ENCODE measurements at places on chromosomes 11 and 22. TPM values are rescaled to one million over a fixed set of nuclear protein-coding genes. Genes with fewer than 3 reads are reported as not detected.

Gene SLC22A25
- total RNA-seq = not detected

DNA sequence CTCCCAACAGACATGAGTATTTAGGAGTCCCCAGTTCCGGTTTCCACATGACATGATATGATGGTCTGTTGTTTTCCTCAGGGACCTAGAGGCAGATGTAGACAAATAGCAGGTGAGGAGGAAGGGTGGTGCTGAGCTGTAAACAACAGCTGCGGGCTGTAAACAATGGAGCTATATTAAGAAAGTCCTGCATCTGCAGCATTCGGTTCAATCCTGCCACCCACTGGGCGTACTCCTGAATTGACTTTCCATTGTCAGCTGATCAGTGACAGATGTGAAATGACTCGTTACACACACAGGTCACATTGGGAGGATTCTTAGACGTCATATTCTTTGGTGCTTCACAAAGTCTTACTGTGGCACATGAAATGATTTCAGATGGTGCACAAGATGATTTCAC lies 26.8 kb upstream of the RAG1 start:
- peak; percentile 92 for DNase-seq

DNA sequence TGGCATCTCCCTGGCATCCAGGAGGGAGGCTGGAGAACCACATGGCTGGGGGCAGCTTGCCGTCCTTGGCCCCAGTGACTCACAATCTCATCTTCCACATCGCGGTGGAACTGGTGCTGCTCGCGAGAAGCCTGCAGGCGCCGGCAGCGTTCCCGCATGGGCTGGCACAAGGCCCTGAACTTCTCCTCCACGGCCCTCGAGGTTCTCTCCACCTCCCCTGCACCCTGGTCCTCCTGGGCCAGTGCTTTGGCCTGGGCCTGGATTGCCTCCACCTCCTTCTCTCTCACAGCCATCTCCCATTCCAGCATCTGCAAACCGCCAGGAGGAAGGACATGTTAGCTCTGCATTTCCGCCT lies 16.3 kb upstream of the RBM4B start:
- DNase-seq = no peak

GRCh38 chr11:14975252-14975587 lies 3.1 kb upstream of the CALCA start:
- no peak for DNase-seq

GRCh38 chr22:45807156-45807915 lies 135.7 kb downstream of the ATXN10 start:
- no peak for DNase-seq

- peak; percentile 39 for DNase-seq
These were observed 19.8 kb downstream of the ZBED5 start for GRCh38 chr11:10838083-10838482.

DNA sequence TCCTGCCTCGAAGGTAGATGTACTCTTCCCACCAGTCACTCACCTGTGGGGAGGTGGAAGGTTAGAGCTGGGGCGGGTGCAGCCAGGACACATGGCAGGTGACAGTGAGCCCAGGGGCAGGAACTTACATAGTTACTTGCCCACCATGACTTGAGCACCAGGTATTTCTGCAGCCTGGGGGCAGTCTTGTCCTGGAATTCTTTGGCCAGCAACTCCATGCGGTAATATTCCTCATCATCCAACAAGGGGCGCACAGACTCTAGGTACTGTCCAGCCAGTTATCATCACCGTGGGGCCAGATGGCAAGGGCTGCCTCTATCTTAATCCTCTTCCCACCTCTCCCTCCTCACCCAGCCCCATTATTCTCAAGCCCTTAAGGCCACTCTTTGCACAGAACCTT lies 2.2 kb downstream of the CPT1B start:
- DNase-seq = no peak

DNA sequence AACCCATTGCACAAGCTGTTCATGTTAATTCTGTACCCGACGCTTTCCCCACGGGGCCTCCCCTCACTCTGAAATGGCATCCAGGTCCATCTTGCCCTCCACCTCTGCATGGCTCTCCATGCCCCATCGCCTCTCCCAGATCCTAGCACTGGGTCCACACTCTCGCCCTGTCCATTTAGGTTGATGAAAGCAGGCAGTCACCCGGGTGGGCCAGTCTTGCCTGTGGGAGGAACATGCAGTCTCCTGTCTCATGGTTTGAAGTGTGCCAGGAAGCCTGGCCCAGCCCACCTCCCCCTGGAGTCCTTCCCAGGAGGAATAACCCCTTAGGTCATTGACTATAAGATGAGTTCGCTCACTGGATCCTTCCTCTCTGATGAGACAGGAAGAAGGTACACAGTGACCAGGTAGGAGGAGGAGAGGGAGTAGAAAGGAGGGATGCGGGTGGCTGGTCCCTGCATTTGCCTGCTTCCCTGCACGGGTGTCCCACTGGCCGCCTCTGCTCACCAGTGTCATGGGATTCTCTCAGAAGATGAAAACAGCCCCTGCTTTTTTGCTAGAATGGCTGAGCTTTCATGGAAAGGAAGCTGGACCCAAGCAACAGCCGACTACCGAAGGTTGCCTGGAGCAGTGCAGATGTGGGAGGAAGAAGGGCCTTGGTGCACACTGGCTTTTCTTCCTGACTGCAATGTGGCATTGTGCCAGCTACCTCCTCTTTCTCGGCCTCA lies 6.8 kb downstream of the TMEM121B start:
- DNase-seq = no peak

Gene FAM83F
- not detected for total RNA-seq

DNA sequence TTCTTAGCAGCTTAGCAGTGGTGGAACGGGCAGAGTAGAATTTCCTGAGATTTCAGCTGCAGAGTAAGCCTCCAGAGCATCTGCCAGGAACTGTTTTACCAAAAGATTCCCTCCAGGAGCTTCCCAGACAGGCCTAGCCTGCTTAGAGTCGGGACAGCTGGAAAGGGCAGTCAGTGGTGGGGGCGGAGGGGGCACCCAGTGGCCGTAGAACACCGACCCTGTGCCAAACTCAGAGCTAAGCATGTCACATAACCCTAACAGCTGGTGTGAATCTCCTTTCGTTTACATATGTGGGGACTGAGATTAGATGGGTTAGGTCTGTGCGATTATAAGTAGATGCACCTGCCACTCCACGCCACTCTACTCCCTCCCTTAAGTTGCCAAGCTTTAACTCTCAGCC lies 80.0 kb upstream of the CRTAM start:
- peak; percentile 78 for DNase-seq

Gene FXYD2
- not detected for total RNA-seq

DNA sequence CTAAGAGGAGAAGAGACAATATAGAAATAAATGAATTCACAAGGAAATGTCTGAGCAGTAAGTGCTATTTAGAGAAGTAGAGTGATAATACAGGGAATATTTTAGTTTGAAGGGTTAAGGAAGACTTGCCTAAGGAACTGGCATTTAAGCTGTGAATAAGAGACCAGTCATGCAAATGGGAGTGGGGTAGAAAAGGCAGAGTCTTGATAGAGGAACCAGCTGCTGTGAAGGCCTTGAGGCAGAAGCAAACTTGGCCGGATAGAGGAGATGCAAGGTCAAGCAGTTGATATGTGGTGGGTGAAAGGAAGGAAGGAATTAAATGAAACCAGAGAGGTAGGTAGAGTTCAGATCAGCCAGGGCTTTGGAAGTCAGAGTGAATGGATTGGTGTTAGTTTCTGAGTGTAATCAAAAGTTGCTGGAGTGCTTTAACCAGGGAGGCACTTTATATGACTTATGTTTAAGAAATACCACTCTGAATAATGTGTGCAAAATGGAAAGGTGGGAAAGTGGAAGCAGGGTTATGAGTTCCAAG lies 198.4 kb upstream of the SESN3 start:
- no peak for DNase-seq

DNA sequence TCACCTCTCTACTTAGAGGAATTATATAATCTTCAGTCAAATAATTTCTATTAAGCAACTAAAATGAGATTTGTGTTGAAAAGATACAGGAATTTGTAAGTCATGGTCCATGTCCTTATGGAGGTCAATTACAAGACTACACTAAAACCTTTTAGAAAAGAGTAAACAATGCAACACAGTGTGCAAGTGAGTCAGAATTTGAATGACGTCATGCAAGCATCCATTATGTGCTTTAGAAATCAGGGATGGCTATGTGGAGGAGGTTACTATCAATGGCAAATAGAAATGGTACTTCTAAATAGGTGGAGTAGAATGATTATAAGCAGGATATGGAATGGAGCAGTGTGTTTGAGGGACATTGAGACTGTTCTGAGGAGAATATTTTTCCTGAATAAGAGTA lies 16.6 kb downstream of the OR10D3 start:
- no peak for DNase-seq

DNA sequence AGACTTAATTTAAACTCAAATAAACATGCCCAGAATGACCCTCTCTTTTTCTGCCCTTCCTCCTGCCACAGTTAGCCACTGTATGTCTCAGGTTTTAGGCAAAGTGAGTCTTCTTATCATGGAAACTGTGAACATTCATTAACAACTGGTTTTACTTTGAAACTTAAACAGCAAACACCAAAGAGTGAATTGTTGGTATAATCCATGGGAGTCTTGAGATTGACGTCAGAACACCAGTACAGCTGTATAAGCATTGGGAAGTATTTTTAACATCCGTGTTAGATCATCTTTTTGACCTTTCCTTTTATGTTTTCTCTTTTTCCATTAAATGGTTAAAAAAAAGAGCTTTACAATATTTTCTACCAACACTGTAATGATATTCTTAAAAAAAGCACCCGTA lies 38.9 kb downstream of the ARHGEF12 start:
- DNase-seq = no peak

Gene FOLR3
- not detected for total RNA-seq

GRCh38 chr11:108117746-108118371 lies 3.5 kb upstream of the ACAT1 start:
- DNase-seq = peak; percentile 49

DNA sequence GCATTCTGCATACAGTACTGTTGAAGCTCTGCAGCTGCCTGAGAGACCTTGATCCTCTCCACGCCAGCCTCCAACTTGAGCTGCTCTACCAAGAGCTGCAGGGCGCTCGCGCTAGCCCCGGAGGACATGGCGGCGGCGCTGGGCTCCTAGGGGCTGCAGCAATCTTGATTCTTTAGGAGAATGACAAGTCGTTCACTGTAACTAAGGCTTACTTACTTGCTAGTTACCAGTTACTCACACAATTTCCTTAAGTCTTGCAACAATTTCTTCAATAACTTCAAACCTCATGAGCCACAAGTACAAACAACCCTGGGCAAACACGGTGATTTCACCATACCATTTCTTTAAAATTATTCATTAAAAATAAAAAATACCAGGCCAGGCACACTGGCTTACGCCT lies 21.9 kb downstream of the SBF2 start:
- no peak for DNase-seq

DNA sequence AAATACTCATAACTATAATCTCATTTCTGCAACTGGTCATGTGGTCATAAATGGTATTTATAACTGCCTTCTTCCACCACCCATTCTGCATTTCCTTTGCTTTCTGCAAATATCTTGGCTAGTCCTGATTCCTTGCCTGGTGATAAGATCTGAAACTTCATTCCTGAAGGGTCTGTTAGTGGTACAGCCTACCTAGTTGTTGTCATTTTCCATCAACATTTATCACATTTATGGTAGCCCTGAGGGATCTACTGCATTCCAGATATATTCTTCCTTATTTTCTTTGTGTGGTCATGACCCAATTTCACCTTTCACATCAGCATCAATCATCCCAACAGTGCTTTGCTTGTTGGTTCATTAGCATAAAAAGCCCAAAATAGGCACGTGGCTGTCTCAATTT lies 50.1 kb downstream of the DDX6 start:
- no peak for DNase-seq

Gene BEST1
- total RNA-seq = 1.8 TPM

Gene FREY1
- total RNA-seq = 0.29 TPM

Gene LIF
- total RNA-seq = 13.5 TPM

DNA sequence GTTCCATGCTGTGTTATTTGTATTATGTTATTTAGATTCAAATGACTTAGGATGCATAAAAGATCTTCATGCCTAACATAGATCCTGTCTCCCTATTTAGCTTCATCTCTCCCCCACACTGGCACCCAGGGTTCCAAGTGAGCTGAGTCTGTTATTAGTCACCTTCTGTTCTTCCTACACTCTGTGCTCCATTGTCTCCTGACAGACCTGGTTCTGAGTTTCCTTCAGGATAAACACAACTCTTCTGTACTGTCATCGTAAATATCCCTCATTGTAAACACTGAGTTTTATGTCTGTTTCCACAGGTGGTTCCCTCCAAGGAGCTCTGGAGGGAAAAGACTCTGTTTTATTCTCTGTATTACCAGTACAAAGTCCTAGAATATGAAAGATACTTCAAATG lies 8.7 kb downstream of the MMP26 start:
- no peak for DNase-seq

Gene C11orf86
- total RNA-seq = not detected

Gene GAL
- total RNA-seq = not detected

DNA sequence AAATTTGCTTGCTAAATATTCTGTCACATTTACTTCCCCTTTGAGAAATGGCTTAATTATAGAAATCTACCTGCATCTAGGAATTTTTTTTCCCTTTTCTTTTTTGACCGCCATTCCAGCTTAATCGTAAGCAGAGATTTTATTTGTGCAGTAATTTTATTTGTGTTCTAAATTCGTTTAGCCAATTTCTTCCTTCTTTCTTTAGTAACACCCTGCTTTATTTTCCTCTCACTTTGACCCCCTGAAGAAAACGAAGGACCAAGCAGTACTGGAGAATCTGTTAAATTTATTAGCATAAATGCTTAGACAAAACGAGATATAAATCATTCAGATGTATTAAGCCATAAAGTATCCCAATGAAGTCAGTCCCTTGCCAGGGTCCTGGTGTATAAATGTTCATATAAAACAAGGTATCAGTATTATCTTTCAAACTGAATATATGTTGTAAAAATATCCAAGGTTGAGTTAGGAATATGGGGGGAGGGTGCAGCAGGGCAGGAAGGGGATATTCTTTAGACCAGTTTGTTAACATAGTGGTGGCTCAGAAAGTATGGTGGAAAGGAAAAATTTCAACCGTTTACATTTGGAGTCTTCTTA lies 5.1 kb upstream of the WT1 start:
- DNase-seq = no peak

Gene UPK2
- total RNA-seq = not detected

Measured in myocyte (in vitro differentiated cells).